ENCODE measurements at places on chromosomes 11 and 22. TPM values are rescaled to one million over a fixed set of nuclear protein-coding genes. Genes with fewer than 3 reads are reported as not detected.

DNA sequence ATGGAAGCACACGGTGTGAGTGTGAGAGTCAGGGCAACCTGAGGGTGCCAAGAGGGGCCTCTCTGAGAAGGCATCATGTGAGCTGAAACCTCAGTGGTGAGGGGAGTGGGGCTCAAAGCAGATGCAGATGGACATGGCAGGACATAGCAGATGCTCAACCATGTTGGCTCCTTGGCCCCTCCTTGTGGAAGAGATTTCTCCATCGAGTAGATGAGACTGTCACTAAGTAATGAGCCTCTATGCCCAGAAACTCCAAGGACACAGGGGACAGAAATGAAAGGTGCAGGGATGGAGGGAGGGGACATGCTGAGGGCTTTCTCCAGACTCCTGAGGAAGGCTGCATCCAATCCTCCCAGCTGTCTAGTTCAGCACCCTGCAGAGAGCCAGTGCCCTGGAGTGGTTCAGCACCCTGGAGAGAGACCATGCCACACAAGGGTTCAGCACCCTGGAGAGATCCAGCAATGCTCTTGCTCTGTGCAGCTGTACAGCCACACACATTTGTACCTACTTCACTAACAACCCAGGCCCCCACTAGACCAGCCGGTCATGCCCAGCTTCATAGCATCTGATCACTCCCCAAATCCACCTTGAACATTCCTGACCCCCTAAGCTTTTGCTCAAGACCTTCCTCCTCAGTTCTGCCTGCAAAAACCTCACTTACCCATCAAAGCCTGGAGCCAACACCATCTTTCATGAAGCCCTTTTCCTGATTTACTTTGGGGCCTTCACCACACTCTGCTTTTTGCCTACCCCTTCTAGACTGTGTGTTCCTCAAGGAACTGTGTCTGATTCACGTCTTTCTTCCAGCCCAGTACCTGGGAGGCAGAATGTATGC is 252.0 kb downstream of the CTTN start:
- DNase-seq, result peak; percentile 83

DNA sequence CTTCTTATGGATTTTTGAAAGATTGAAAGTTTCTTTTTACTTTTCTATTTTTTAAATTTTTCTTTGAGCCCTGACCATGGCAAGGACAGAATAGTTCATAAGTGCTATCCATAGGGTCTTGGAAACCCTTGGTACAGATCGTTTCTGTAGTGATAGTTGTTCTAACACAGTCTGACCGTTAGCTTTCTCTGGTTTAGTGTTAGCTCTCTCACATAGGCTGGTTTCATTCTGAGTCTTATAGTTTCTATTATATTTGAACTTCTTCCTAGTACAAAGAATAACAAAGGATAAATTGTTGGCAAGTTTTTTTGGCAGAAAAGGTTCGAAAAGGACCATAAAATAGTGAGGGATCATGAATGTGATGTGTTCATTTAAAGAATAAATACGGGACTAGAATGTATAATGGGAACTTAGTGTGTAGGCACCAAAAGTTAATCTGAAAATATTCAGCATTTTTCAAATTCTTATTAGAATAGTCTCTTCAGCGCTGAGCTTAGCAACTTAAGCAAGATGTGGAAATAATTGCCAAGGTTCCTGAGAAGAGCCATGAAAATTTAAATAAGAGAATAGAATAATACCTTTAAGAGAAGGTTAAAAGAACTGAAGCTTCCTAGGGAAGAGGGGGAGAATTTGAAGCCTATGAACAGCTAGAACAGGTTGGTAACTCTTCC is 24.1 kb downstream of the FDX1 start:
- DNase-seq, result no peak

- no peak for DNase-seq
These were observed 77.2 kb upstream of the CD44 start for GRCh38 chr11:35061516-35062440.

GRCh38 chr11:104104664-104105063 is 59.3 kb downstream of the PDGFD start:
- DNase-seq, result no peak

The GGTLC3 gene
- not detected for total RNA-seq

The P2RY2 gene
- total RNA-seq, result 3.4 TPM

The C22orf31 gene
- not detected for total RNA-seq
